GM23248 (cell line): ENCODE measurements at places on chromosomes 2 and 18. TPM values are rescaled to one million over a fixed set of nuclear protein-coding genes. Genes with fewer than 3 reads are reported as not detected.

Gene POU3F3
- not detected in 2 replicates for polyA plus RNA-seq

Gene PLEKHM3
- 3.5 and 4.9 TPM in 2 replicates for polyA plus RNA-seq

Gene FAM237A
- not detected in 2 replicates for polyA plus RNA-seq

Gene CPO
- polyA plus RNA-seq, result 0.20 TPM in 1 of 2 replicates, not detected in the other

Gene DHRS9
- not detected in 2 replicates for polyA plus RNA-seq

Gene KCNG2
- polyA plus RNA-seq, result not detected in 2 replicates

Gene PTH2R
- not detected in 2 replicates for polyA plus RNA-seq
